Temporal lobe (tissue), 4 donors: ENCODE measurements at places on chromosomes 11 and 22. TPM values are rescaled to one million over a fixed set of nuclear protein-coding genes. Genes with fewer than 3 reads are reported as not detected.

Gene ANKK1
- total RNA-seq = not detected

Gene UPB1
- total RNA-seq = 0.25 TPM

Gene POLR2F
- total RNA-seq = 53.4 TPM

Gene BBS1
- total RNA-seq = 31.0 TPM

Gene TESMIN
- under 0.01 TPM for total RNA-seq

Gene MISFA
- 0.74 TPM for total RNA-seq

Gene SELENOM
- total RNA-seq = 18.4 TPM

Gene E2F8
- total RNA-seq = 0.49 TPM

Gene APOL3
- 1.2 TPM for total RNA-seq

Gene LRRC56
- 0.98 TPM for total RNA-seq

Gene CCDC117
- 19.4 TPM for total RNA-seq

Gene BTBD18
- total RNA-seq = not detected

Gene C11orf91
- total RNA-seq = not detected

Gene APOA4
- not detected for total RNA-seq

Gene MRGPRE
- not detected for total RNA-seq

Gene SYT8
- total RNA-seq = not detected

Gene SGSM1
- total RNA-seq = 10.1 TPM

Gene RIMBP3C
- total RNA-seq = 0.49 TPM

Gene FOLR1
- total RNA-seq = 0.25 TPM

Gene TYR
- not detected for total RNA-seq

Gene PRRG4
- total RNA-seq = under 0.01 TPM

Gene CYP2R1
- 28.3 TPM for total RNA-seq

Gene FAM83F
- total RNA-seq = 0.25 TPM

Gene TPCN2
- 5.2 TPM for total RNA-seq

Gene ACR
- not detected for total RNA-seq

Gene MIEF1
- total RNA-seq = 17.5 TPM

Gene SMDT1
- 15.2 TPM for total RNA-seq

Gene SCUBE2
- 3.9 TPM for total RNA-seq
